ENCODE measurements at places on chromosomes 5 and 9.

- no peak for DNase-seq
These were observed 308.1 kb downstream of the ARHGAP26 start for GRCh38 chr5:143078313-143078712.

DNA sequence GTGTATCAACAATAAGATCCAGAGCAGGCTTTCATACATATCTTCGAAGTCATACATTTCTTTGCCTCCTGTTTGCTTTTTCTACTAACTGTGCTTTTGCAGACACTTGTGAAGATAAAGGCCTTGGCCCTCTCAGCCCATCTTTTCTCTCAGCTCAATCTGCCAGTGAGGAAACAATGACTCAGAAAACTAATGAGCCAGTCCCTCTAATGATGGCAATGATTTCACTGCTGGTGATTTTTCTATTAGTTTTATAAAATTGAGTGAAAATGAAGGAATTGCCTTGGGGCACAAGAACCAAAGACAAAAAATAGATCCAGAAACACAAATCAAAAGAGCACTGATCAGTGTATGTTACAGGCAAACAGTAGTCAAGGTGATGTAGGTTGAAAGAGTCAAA is 167.7 kb upstream of the PPP2R2B start:
- DNase-seq = no peak

- peak; percentile 41 for DNase-seq
These were observed 226.5 kb upstream of the MAP3K1 start for GRCh38 chr5:56588636-56589480.

DNA sequence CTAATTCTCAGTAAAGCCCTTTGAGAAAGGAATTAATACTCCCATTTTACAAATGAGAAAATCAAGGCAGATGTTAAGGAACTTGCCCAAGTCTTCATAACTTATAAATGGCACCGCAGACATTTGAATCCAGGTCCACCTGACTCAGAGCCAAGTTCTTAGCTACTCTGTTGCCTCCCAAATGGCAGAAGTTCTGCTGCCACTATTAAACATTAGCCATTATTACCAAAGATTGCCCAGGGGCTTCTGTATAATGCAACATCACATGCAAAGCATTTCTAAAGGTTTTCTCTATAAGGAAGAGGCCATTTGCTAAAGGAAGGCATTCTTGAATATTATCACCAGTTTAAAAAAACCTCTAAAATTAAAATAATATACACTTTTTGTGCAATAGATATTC is 28.3 kb downstream of the TPD52L3 start:
- DNase-seq = no peak

DNA sequence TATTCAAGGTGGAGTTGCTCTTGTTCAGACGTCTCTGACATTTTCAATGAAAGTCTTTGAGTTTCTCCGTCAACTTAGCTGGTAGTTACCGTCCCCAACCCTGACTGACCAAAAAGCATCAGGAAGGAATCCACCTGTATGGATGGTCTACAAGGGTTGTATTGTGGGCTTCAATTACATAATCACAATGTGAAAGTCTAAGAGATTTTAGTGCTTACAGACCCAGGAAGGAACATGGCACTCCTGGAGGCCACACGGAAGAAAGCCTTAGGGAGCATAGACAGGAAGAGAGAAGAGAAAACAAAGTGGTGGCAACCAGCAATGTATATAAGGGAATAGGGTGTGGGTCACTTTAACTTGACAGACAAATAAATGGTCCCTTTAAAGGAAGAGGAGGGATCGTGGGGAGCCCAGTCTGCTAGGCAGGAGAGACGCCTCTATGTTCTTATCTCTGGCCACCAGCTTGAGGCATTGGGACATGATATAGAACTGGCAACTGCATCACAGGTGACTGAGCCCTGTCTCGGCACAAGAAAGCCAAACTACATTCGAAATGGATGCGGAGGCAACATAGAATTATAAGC is 80.4 kb downstream of the ALDH7A1 start:
- DNase-seq = no peak
